ENCODE measurements at places on chromosomes 11 and 22.

- DNase-seq: peak; percentile 51
Observed at GRCh38 chr11:46237248-46238077, 40.0 kb upstream of the CREB3L1 start.

- no peak for DNase-seq
Observed at GRCh38 chr11:13222285-13222684, 55.3 kb upstream of the BMAL1 start.

DNA sequence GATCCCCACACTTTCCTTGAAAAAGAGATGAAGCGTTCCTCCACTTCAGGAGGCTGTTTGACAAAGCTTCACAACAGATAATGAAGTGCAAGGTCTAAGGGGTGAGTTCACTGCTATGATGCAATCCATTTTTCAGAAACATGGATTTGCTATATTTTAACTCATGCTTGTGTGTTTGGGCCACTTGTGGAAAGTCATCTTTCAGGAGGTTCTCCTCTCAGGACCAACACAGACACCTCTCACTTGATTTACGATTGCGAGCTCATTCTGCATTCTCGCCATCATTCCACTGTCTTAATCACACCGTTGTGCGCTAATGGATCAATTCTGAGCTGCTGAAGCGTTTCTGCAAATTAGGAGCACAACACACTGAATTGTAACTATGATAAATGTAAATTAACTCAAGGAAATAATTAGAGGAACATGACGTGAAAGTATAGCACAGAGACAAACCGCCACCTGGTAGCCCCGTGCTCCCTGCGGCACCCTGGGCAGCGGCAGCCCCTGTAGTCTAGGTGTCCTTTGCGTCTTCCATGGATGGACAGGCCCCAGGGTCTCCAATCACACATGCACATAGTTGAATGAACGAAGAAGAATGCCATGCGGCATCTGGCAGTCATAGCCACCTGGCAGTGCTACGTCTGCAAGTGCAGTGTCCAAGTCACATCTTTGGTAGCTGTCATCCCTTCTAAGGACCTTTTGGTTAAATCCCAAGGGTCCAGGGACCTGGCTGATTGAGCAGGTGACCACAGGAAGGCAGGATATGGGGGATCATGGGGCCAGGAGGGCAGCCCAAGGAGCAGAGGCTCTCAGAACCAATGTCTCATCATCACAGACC is 28.1 kb upstream of the RTL6 start:
- DNase-seq: no peak

- DNase-seq: no peak
Observed at GRCh38 chr11:82815406-82815805, 81.7 kb upstream of the FAM181B start.

GRCh38 chr11:61799665-61800284 is 7.1 kb downstream of the FEN1 start:
- no peak for DNase-seq

All from AG09319 (cell line).